NCI-H1417 (cell line): ENCODE measurements at places on chromosomes 12 and 14.

DNA sequence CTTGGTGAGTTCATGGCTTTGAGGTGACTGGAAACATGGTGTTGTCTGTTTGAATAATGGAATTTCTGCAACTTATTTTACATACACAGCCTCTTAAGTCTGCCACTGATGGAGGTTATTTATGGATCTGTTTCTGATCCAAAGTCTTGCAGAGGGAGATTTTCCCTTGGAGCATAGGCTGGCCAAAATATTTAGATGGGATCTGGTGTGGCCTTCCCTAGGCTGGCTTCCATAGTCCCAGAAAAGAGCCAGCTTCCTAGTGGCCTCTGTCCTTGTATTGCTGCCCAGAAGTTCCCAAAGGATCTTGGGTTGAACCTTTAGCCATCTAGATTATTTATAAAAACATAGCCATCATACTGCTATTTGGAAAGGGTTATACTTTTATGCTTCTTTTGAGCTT is 491.1 kb upstream of the RGS6 start:
- no peak for DNase-seq

- no peak for DNase-seq
These were observed 334.5 kb downstream of the TMEM121 start for GRCh38 chr14:105860615-105861580.

GRCh38 chr14:76775695-76776427 is 14.6 kb downstream of the VASH1 start:
- no peak for DNase-seq

DNA sequence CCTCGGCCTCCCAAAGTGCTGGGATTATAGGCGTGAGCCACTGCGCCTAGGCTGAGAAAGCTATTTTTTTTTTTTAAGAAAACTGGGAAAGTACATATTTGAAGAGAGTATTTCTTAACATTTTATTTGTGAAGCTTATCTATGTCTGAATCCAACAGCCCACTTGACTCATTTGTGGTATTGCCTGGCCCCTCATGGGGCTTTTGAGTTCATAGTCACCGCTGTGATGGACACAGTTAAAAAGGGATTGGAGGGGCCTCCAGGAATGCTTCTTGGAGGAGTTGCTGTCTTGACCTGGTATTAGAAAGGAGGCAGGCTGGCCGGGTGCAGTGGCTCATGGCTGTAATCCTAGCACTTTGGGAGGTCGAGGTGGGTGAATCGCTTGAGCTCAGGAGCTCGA is 26.5 kb downstream of the BCL7A start:
- no peak for DNase-seq

- DNase-seq, result no peak
These were observed 33.4 kb downstream of the ELK3 start for GRCh38 chr12:96227365-96228106.

DNA sequence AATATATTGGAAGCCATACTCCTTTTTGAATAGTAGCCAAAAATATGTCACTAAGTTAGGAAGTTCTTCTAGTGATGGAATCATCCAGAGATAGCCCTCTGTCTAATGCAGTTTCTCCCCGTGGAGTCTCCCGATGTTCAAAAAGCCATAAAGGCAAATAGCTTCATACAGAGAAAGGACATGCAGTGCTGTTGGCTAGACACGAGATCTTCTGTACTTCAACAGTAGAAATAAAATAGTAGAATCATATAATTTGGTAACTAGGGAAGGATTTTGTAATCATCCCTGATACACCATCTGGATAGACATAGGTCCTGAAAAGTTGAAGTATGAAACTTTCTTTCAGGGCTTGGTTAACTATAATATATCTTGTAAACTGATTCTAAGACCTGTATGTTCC is 27.6 kb downstream of the LRFN5 start:
- DNase-seq, result no peak

DNA sequence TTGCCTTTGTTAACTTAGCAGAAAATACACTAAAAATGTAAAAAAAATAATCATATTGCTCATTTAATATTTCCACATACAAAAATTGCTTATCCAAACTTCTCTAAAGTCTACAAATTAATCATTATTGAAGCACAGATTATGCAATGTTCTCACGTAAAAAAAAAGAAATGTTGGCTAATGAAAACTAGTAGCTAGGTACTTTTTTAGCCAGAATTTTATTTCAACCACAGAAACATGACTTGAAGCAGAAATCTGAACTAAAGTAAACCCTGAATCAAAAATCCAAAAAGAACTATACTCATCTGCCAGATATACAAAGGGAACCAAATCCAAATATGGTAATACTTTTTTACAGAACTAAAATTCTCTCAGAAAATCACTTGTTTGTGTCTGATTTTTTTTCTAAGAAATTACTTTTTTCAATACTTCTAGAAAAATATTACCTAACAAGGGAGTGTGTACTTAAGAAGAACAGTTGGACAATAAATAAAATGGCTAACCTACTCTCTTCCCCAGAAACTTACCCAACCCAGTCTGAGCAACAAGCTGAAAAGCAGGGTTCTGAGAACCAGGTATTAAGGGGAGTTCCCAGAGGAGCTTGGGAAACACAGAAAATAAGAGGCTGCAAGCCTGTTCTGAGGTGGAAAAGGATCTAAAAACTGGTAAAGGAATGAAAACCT is 78.4 kb upstream of the RAP1B start:
- no peak for DNase-seq

GRCh38 chr12:106643000-106643399 is 60.2 kb downstream of the RFX4 start:
- no peak for DNase-seq

DNA sequence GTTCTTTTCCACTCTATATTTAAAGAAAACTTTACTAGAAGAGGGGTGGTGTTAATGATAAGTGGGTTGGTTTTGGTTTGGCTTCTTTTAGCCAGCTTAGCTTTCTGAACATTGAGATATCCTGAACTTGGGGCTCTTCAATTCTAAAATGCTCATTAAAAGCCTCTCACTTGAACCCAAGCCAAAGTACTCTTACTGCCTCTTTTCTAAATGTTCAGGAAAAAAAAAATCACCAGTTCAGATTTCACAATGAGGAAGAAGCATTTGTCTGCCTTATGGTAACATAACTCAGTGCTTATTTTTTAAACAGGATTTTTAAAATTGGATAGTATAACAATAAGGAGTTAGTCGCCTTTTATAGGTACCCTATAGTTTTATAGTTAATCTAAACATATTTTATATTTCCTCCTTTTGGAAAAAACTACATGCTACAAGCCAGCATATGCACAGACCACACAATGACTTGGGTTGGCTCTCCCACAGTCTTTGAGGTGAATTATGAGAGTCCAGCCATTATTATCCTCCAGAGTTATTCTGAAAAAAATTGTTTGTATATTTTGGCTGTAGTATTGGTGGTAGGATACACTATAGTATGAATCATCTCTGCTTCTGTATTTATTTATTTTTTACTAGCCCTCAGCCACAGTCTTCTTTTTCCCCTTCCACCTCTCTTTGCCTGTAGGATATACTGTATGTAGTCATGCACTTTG is 195.5 kb upstream of the TMPO start:
- DNase-seq, result no peak

DNA sequence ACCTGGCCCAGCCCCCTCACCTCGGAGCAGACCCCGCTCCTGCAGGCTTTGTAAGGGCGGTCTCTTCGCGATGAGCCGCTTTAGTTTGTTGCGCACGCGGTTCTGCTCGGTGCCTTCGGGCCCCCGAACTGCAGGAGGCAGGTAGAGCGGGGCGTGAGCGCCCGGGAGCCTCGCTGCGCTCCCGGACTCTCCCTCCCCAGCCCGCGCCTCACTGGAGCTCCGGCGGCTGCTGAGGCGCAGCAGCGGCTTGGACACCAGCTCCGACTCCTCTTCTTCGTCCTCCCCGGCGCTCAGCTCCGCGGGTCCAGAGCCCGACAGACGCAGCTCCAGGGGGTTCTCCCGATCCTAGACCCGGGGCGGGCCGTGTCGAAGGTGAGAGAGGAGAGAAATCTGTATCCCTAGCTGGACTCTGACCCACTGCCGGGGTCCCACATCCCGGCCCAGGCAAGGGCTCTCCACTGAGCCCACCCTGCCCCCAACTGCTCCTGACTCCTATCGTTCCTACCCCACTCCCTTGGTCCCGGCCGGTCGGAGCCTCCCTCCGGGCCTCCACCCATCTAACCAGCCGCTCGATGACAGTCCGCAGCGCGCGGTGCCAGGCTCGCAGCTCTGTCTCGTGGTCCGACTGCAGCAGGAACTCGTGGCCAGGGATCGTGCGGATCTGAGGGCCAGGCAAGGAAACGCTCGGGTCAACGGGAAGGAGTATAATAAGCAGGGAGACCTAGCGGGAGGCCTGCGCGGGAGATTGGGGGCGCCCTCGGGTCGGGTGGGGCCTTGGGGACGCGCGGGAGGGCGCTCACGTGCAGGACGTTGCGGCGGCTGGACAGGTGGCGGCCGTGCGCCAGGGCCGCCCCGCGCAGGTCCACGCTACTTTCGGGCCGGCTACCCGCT is 4.2 kb downstream of the ARHGAP9 start:
- DNase-seq, result no peak

- DNase-seq, result no peak
These were observed 312.5 kb upstream of the PDE3A start for GRCh38 chr12:20055856-20056255.
